Mesenteric fat pad (tissue), 1 donor: ENCODE measurements at places on chromosomes 2 and 18. TPM values are rescaled to one million over a fixed set of nuclear protein-coding genes. Genes with fewer than 3 reads are reported as not detected.

DNA sequence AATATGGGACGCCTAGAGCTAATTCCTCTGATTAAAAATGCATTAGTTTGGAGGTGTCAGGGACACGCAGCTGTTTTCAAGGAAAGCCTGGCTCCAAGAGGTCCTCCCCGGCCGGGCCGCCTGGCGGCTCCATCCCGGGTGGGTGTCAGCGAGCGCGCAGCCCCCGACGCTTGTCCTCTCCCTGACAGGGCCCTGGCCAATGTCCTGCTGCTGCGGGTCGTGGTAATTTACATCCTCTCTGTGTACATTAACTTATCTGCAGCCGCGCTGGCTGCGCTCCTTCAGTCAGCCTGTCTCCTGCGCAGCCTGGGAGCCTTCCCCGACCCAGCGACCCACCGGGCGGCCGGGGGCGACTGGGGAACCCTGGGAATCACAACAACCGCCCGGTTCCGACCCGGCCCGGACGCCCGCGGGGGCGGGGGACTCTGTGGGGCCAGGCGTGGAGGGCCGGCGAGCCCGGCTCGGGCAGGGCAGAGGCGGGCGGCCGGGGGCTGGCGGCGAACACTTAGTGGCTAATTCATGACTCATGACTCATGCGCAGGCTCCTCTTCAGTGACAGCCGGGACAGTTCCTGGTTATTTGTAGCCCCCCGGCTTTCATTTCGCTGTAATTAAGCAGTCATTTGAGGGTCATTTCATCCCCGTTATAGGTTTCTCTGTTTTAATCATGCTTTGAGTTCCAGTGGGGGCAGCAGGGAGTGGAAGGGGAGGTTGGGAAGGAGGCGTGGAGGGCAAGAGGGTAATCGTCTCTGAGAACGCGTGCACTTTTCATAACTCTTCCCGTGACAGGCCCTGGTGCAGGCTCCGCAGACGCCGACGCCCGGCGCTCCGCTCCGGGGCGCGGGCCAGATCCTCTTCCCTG, 141.9 kb upstream of the CTAGE1 start:
- peak; percentile 93 for DNase-seq

GRCh38 chr2:239876271-239876947, 148.7 kb downstream of the NDUFA10 start:
- DNase-seq: peak; percentile 87

GRCh38 chr2:168439536-168439935, 16.5 kb upstream of the CERS6 start:
- no peak for DNase-seq

DUSP19 gene
- 0.67 TPM for total RNA-seq

GRCh38 chr2:199543606-199544172, 86.0 kb upstream of the SATB2 start:
- DNase-seq: no peak

DNA sequence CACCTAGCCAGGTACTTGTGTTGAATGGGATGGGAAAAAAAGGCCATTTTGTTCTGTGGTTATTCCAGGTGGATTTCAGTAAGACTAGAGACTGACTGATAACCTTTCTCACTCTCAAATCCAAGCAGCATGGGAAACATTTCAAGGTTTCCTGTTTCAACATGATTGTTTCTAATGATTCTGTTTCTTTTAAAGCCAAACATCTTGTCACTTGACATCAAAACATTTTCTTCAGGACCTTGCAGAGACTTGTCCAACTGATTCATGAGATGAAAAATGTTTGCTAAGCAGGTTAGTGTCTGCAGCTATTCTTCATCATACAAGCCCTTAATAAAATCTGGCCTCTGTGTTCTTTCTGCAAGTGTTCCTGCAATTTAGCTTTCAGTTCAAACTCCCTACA, 456.5 kb upstream of the CWC22 start:
- DNase-seq: no peak

GRCh38 chr18:76227759-76228158, 267.3 kb downstream of the ZNF516 start:
- DNase-seq: no peak

DNA sequence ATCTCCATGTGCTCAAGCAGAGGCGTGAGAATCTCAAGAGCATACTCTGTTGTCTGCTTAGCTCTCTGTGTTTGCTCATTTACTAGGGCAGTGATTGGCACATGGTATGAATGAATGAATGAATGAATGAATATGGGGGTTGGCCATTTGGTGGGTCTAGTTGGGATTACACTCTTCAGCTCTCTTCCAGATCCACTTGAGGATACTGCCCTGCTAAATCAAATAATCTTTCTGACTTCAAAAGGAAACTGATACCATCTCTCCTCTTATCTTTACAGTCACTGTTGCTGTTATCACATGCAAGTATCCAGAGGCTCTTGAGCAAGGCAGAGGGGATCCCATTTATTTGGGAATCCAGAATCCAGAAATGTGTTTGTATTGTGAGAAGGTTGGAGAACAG, 1.9 kb downstream of the IL36G start:
- no peak for DNase-seq

LRRTM1 gene
- not detected for total RNA-seq

ACKR3 gene
- total RNA-seq: 74.1 TPM

- no peak for DNase-seq
These were observed 665.4 kb downstream of the BCL11A start for GRCh38 chr2:59888015-59888414.

GRCh38 chr2:165494573-165494972, 25.1 kb downstream of the CSRNP3 start:
- DNase-seq: no peak

SPATA3 gene
- total RNA-seq: not detected
